Activated naive CD4-positive, alpha-beta T cell treated with anti-CD3 and anti-CD28 coated beads for 36 hours (primary cell): ENCODE measurements at places on chromosomes 3 and 15. TPM values are rescaled to one million over a fixed set of nuclear protein-coding genes. Genes with fewer than 3 reads are reported as not detected.

RGMA gene
- 0.69 TPM for total RNA-seq

ANKUB1 gene
- not detected for total RNA-seq

ERICH6 gene
- total RNA-seq: not detected

GRM2 gene
- total RNA-seq: 0.07 TPM

HIGD2B gene
- total RNA-seq: 0.27 TPM

CHDH gene
- total RNA-seq: 0.35 TPM

PARP15 gene
- 3.6 TPM for total RNA-seq

PSTPIP1 gene
- total RNA-seq: 94.2 TPM

LRRC2 gene
- not detected for total RNA-seq

CLN6 gene
- 34.2 TPM for total RNA-seq
